Effector memory CD8-positive, alpha-beta T cell (primary cell): ENCODE measurements at places on chromosomes 1 and 21.

GRCh38 chr1:117231748-117232373, 21.1 kb upstream of the VTCN1 start:
- no peak for DNase-seq

DNA sequence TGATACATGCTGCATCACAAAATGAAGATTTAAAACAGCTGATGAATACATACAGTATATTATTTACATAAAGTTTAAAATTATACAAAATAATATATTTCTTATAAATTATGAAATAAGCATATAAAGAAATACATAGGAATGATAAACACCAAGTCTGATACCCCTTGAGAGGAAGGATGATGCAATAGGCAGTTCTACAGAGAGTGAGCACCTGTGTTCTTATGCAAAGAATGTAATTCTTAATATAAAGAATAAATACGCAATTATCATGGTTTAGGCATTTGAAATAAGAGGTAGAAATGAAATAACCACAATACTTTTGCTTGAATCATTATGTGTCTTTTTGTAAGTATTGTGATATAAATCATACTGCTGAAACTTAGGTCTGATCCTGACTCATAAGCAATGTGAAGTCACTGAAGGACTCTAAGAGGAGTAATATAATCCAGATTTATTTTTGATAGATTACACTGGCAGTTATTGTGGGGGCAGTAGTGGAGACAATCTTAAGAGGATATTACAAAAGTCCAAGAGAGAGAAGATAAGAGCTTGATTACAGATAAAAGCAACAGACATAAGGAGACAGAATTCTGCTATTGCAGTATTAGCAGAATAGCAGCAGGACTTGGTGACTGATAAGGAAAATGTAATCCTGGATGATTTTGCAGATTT, 39.0 kb downstream of the TTLL7 start:
- no peak for DNase-seq

GRCh38 chr21:46295996-46296752, 10.0 kb downstream of the YBEY start:
- peak; percentile 41 for DNase-seq

- DNase-seq: no peak
These were observed 3.4 kb downstream of the PRAMEF12 start for GRCh38 chr1:12776801-12777557.

DNA sequence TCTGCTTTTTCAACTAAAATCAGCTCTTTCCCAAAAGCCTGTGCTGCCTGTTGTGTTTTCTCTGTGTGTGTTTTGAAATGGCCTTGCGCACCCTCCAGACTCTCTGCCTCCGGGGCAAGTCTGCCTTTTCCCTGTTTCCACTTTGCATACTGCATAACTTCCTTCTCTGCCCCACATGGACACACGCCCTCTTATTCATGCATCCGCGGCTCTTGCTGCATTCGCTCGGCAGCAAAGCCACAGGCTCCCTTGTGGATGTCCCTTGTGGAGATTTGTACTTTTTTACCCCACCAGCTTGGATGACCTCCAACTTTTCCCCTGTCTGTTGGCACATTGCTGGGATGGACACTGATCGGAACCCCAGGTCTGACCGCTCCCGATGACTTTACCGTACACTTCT, 147.6 kb downstream of the ADSS2 start:
- DNase-seq: no peak

- DNase-seq: no peak
These were observed 135.3 kb downstream of the BRINP2 start for GRCh38 chr1:177306019-177306415.

DNA sequence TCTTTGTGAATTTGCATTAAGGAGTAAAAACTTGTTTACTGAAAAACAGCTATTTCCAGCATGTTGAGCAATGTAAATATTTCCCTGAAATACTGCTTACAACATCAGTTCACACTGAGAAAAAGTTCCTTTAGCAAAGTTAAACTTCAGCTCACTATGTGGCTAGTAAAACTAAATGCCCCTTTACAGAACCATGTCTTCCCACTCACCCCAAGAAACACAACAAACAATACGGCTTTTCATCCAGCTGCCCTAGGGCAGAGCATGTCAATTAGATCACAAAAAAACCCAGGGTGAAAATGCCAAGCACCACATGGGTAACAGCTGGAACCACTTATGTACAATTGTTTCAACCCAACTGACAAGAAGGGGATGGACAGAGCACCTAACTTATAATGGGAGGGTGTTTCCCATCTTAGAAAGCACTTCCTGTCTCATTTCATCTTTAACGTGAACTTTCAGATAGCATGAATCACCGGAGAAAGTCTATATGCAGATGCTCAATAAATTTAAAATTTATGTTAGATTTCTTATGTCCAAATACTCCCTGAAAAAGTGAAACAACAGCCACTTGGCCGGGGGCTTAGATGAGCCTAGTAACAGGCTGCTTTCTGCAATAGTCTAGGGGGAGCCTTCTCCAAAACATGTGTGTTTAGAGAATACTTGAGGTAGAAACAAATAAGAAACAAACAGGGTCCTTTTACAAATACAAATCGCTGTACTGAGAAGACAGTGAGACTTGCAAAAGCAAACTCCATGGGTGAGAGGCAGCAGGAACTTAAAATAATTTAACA, 6.6 kb downstream of the NID1 start:
- no peak for DNase-seq

DNA sequence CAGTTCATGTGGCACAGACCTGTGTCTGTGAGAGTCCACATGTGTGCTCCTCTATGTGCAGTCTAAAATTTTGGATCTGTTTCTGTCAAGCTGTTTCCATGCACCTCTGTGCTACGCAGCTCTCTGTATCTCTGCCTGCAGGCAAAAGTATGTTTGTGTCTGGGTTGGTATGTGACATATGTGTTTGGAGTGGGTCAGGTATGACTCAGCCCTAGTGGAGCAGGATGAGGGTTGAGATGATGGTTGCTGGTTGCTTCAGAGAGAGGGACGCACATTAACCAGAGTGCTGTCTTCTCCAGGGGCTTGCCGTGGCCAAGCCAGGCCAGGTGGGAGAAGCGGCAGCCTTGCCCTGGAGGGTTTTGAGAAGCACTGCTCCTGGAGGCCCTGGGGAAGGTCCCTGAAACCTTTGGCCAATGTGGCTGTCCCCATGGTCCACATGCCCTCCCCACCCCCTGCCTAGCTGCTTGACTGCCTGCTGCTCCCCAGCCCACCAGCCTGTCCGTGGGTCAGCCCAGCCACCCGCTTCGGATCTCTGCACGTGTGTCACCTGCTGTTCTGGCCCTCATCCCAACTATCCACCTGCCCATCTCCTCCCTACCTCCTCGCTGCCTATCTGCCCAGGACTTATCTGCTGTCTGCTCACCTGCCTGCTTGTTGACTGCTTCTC, 4.1 kb upstream of the EVA1B start:
- DNase-seq: no peak

GRCh38 chr1:223135176-223135942, 7.7 kb downstream of the TLR5 start:
- DNase-seq: no peak

- no peak for DNase-seq
These were observed 58.5 kb upstream of the ACTL8 start for GRCh38 chr1:17696417-17697301.

GRCh38 chr1:110048923-110049601, 14.6 kb downstream of the STRIP1 start:
- DNase-seq: no peak

DNA sequence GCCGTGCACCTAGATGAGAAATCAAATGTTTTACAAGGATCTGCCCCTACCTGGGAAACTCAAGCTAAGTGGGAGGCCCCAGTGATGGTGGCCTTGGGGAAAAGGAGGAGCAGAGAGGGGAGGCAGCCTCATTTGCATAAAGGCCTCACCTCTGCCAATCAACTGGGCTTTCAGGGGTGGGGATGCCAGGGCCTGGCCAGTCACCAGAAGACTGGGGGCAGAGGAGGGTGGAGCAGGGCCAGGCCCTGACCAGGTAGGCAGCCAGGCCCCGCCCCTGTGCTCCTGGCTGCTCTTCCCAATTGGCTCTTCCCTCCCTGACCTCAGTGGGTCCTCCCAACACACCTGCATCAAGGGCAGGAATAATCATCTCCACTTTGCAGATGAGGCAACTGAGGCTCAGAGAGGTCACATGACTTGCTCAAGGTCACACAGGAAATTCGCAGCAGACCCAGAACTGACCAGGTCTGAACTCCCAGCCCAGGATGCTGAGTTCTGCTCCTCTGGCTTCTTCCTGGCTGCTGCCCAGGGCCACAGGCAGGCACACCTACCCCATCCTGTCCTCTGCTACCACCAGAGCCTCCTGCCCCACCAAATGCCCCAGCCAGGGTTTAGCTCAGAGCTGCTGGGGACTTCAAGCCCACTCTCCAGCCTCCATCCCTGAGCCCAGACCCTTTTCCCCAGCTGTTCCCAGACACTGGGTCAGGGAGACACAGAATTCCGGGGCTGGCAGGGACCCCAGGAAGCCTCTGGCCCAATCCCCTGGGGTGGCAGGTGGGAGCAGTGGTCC, 677.9 kb downstream of the MATN1 start:
- DNase-seq: no peak

DNA sequence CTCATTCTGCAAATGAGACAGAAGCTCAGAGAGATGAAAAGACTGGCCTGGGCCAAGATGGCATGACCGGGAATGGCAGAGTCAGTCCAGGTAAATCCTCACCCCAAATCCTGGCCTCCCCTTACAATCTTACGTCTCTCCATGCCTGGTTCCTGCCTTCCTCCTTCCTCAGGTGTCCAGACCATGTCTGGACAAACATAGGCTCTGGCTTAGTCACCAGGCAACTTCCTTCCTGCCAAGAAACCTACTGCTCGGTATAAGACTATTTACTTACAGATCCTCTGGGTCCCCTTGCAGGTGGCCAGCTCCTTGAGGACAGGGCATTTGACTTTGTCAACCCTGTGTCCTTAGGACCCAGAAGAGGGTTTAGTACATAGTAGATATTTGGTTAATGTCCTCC, 69.4 kb upstream of the ROR1 start:
- no peak for DNase-seq

DNA sequence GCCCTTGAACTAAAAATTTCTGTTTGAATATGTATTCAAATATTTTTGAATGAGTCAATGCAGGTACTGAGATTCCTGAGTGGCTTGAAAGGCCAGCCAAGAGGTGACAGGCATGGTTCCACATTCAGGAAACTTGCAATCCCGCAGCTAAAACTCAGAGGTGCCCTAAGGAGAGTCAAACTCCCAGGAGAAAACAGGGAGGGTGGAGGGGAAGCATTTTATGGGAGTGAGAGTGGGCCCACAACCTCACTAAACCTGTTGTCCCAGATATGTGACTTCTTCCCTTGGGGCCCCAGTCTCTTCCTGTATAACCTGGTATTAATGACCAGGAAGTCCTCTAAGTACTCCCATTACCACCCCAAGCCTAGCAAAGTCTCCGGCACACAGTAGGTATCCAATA, 189.6 kb downstream of the PLPP3 start:
- DNase-seq: no peak

DNA sequence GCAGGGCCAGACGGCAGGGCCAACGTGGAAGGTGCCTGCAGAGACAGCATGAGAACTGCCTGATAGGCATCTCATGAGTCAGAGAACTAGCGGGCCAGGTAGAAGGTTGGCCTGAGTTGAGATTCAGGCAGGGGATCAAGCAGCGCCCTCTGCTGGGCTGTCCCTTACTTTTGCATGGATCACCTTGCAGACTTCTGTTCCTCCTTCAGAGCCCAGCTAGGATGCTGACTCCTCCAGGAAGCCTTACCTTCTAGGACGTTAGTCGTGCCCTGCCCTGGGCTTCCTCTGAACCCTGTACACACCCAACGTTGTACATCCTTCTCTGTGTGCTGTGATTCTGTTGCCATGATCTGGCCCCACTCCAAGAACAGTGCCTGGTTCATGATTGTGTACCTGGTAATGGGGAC, 231.3 kb upstream of the VAMP3 start:
- DNase-seq: no peak

DNA sequence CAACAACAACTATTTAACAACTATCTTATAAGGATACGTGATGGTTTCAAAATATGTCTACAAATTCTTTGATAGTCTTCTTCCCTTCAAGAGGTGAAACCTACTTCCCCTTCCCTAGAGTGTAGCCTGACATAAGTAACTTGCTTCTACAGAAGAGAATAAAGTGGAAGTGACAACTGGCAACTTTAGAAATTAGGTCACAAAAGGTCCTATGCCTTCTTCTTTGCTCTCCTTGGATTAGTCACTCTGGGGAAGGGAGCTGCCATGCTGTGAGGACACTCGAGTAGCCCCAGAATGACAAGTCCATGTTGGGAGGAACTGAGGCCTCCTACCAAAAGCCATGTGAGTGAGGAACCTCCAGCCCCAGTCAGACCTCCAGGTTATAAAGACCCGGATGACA, 19.2 kb downstream of the EFCAB14 start:
- DNase-seq: no peak

- DNase-seq: no peak
These were observed 5.2 kb downstream of the GPR25 start for GRCh38 chr1:200877839-200878551.

DNA sequence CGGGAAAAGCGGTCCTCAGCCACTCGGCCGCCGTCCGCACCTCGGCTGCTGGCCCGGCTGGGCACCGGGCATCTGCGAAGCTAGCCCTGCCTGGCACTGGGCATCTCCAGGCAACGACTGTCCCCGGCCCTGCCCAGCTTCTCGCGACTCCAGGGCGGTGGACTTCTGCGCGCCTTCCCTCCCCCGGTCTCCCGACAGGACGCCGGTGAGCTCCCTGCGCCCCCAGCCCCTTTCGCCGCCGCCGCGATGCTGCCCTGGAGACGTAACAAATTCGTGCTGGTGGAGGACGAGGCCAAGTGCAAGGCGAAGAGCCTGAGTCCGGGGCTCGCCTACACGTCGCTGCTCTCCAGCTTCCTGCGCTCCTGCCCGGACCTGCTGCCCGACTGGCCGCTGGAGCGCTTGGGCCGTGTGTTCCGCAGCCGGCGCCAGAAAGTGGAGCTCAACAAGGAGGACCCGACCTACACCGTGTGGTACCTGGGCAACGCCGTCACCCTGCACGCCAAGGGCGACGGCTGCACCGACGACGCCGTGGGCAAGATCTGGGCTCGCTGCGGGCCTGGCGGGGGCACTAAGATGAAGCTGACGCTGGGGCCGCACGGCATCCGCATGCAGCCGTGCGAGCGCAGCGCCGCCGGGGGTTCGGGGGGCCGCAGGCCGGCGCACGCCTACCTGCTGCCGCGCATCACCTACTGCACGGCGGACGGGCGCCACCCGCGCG, 514 bp downstream of the FAM43B start:
- no peak for DNase-seq

GRCh38 chr1:232682248-232682647, 52.3 kb upstream of the SIPA1L2 start:
- no peak for DNase-seq

- peak; percentile 21 for DNase-seq
These were observed 2.3 kb downstream of the ZBTB37 start for GRCh38 chr1:173870252-173871075.

DNA sequence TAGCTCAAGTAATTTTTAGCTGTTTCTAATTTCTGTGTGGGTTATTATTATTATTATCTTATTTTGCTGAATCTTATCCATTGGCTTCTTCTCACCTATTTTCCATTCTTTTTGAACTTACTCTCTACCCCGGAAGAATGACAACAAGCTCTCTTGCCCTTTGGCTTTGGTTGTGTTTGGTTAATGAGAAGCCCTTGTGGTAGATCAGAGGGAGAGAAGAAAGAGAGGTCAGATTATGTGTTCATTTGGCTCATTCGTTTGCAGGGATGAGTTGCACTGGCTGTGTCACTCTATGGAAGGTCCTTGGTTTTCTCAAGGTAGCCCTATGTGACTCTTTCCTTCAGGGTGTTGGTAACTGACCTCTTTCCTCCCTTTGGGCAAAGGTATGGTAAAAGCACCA, 391.9 kb downstream of the LMO4 start:
- DNase-seq: no peak
